ENCODE measurements at places on chromosomes 13 and 19. TPM values are rescaled to one million over a fixed set of nuclear protein-coding genes. Genes with fewer than 3 reads are reported as not detected.

The ZNF723 gene
- total RNA-seq: not detected

DNA sequence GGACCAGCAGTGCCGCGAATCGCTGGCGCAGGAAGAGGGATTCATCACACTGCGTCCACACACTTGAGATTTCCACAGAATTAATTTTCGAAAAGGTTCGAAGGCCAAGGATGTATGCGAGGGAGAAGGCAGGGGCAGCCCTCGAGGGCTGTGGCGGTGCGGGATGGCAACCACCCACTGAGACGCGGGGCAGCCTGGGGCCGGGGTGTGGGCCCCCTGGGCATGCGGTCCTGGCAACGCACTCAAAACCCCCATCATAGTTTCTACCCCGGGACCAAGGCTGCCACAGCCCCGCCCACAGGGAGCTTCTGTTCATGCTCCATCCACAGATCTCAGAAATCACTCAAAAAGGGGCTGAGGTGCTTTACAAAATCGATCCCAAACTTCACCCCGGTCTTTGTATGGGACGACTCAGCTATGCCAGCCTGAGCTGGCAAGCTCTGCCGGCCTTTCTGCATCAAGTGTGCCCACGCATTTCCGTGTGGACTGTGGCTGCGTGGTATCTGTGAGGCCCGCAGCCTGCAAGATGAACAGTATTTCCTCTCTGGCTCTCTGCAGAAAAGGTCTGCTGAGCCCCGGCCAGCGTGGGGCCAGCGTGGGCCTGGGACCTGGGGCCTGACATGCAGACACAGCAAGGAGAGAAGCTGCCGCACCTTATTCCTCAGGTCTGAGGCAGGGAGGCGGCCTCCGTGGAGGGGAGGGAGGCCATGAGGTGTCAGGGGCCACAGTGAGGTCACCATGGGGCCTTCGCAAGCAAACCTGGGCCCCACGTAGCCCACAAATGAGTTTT lies 19.2 kb downstream of the ZNF787 start:
- no peak for DNase-seq

DNA sequence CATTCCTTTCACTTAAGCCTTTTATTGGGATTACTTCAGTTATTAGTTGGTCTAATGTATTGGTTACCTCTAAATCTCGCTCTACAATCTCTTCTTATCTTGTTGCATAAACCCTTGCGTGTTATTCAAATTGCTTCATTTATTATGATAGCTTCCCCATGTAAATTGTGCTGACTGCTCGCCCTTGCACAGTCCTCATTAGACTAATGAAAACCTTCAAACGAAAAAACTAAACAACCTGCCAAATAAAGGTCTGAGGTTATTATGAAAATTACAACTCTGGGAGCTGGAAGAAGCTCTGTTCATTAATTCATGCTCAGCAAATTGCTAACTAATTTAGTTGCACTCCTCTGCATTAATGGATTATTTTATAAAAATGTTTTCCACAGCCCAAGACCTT lies 320.1 kb downstream of the DACH1 start:
- no peak for DNase-seq

- DNase-seq: no peak
These were observed 87.2 kb upstream of the TNFSF11 start for GRCh38 chr13:42486711-42487198.

The TBC1D17 gene
- 44.9 TPM for total RNA-seq

GRCh38 chr19:13978351-13979243 lies 26.3 kb downstream of the DCAF15 start:
- peak; percentile 89 for DNase-seq

The SELENOV gene
- not detected for total RNA-seq

DNA sequence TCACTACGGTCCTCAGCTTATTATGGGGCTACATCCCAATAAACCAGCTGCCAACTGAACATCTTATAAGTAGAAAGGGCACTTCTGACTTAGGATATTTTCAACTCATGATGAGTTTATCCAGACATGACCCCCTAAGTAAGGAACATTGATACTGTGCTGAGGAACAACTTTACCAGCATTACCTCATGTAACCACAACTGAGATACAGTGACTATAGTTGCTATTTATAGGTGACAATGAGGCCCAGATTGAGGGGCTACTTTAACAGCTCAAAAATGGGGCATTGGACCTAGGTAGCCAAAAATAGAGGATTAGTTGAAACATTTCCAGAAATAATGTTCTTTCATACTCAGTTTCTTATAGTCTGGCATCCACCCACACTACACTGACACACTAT lies 26.8 kb downstream of the SKA3 start:
- DNase-seq: no peak

DNA sequence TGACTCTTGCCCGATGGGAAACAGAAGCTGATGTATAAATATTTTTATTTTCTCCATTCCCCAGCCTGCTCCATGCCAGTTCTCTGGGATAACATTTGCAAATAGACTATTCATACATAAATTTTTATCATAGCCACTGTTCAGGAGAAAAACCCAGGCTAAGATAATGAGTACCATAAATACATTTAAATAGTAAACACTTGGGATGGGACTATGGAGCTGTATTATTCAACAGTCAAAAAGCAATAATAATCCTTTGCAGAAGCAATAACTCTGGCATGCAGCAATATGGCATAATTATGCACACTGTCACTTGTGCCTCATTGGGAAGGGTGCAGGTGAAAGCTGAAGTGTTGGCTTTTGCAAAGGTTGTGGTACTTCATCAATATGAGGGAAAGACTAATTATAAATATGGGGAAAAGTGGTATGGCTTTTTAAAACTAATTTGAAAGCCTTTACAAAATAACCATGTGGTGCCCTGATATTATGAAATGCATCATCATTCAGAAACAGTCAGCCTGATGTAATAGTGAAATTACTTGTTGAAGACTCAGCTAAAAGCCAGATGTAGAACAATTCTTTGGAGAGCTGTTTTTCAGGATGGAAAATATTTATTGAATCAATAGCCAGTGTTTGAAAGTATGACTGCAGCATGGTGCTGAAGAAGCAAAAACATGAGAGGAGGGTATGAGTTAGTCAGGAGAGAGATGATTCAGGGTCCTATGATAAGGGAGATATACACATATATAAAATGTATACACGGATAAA lies 2476.7 kb downstream of the PCDH9 start:
- DNase-seq: no peak

GRCh38 chr19:39070888-39071287 lies 13.3 kb upstream of the ACP7 start:
- no peak for DNase-seq

GRCh38 chr13:103883698-103884097 lies 817.5 kb upstream of the SLC10A2 start:
- DNase-seq: no peak

The PRODH2 gene
- total RNA-seq: not detected

DNA sequence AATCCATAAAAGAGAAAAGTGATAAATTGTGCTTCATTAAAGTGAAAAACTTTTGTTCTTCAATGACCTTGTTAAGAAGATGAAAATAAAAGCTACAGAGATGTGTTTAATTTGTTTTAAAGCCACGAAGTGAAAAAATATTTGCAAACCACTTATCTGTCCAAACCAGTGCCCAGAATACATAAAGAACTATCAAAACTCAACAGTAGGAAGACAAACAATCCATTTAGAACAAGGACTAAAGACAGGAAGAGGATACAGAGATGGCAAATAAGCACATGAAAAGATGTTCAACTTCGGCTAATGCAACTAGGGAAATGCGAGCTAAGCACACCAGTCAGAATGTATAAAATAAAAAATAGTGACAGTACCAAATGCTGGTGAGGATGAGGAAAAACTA lies 15.0 kb downstream of the GJB6 start:
- no peak for DNase-seq
